ENCODE measurements at places on chromosomes 6 and 20. TPM values are rescaled to one million over a fixed set of nuclear protein-coding genes. Genes with fewer than 3 reads are reported as not detected.

EGFL8 gene
- 20.2 TPM for total RNA-seq

NOX3 gene
- total RNA-seq = not detected

- no peak for DNase-seq
Measured at GRCh38 chr6:20173833-20174792, 38.2 kb downstream of the MBOAT1 start.

CST2 gene
- total RNA-seq = not detected

KATNA1 gene
- total RNA-seq = 13.1 TPM

Data from Calu3 (cell line).